Activated CD4-positive, alpha-beta T cell treated with anti-CD3 and anti-CD28 coated beads, Interleukin-2, Interleukin-6, amounts not matched to agents 100 ng/mL and 50 ng/mL, durations not matched to agents 16 hours and 8 hours (primary cell): ENCODE measurements at places on chromosomes 2 and 18.

DNA sequence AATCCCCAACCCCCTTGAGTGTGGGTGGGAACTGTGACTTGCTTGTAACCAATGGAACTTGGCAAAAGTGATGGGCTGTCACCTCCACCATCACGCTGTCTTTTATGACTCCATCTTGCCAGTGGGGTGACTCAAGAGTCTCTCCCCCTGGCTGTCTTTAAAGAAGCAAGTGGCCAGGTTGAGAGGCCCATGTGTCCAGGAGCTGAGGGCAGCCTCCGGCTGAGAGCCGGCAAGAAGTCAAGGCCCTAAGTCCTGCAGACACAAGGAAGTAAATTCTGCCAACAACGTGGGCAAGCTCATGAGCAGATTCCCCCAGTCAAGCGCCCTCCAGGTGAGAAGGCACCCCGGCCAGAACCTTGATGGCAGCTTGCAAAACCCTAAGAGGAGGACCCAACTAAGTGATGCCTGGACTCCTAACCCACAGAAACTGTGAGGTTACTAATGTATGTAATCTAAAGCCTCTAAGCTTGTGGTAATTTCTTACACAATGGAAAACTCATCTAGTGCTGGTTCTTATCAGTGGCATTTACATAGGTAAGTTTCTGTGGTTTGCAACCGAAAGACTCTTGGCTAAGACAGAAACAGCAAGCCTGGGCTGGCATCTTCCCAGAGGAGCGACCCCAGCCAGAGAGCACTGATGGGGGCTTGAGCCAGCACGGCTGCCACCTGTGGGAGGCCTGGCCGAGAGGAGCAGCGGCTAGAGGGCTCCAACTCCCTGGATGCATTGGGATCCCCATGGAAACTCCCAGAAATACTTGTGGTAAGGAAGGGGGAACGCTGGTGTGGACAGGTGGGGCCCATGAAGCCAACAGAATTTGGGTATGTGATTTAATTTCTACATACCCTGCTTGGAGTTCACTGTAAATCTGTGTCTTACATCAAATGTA, 49.3 kb downstream of the CIB4 start:
- peak; percentile 17 for DNase-seq

GRCh38 chr2:183998797-183999190, 599.5 kb upstream of the ZNF804A start:
- DNase-seq = no peak

- no peak for DNase-seq
Observed at GRCh38 chr2:127545189-127545588, 9.7 kb downstream of the MYO7B start.

DNA sequence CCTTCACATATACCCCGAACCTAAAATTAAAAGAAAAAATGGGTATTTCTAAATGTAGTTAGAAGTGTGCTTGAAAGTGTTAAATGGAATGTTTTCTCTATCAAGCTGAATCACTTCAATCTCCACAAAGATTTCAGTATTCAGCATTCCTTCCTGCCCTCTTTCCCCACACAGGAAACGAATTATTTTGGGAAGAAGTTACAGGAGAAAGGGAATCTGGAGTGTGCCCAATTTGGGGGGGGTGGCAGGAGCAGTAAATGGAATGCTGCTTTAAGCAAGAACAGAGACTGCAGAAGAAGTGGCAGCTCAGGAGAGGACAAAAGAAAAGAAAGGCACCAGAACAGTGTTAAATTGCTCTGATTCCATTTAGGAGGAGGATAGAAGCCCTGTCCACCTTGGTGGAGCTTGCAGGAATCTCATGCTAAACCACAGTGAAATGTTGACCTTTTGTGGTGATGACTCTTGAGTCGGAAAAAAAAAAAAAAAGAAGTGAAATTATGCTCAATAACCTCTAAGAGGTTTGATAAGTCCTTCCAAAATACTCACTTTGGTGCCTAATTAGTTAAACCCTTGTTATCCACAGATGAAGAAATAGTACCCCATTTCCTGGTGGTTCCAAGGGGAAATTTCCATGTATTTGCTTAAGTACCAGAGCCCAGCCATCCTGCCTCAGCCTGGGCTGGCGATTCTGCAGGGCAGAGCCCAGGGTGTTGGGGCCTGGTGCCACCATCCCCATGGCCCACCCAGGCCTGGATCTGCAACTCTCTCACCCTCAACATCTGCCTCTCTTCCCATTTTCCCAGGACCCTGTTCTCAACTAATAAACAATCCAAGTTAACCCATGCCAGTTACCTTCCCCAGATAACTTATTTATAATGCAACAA, 56.5 kb downstream of the MYO5B start:
- DNase-seq = no peak

DNA sequence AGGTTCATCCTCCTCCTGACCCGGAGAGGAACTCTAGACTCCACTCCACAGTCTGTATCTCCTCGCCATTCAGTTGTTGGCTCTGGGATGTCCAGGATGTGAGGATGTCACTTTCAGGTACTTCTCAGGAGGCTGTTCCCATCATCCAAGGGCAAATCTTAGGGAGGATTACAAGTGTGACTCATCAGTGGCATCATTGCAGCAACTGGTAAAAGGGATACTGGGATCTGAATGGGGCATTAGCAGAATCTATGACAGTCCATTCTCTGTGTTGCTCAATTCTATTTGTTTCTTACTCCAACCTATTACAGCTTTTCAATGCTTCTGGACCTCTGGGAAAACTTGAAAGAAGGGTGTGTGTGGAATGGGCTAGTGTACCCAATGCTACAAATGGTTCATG, 81.5 kb upstream of the FN1 start:
- no peak for DNase-seq

GRCh38 chr2:177422271-177422670, 29.7 kb downstream of the AGPS start:
- DNase-seq = no peak

DNA sequence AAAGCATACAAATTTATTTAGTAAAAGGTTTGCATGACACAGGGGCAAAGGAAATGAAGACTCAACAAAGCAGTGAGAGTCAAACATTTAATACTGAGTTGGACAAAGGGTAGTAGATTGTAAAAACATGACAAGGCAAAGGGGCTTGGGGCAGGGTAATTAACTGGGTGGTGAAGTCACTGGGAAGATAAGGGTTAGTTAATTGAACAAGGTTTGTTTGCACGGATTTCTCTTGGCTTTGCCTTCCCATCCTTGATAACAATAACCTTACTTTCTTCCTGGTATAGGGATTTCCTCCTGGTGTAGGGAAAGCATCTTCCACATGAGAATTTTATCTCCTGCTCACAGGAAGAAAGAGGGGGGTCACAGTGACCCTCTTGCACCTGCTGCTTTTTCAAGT, 26.8 kb upstream of the RTTN start:
- DNase-seq = no peak

GRCh38 chr18:12628706-12629702, 28.9 kb downstream of the SPIRE1 start:
- peak; percentile 18 for DNase-seq

GRCh38 chr2:147806846-147807245, 38.0 kb upstream of the ACVR2A start:
- DNase-seq = no peak

DNA sequence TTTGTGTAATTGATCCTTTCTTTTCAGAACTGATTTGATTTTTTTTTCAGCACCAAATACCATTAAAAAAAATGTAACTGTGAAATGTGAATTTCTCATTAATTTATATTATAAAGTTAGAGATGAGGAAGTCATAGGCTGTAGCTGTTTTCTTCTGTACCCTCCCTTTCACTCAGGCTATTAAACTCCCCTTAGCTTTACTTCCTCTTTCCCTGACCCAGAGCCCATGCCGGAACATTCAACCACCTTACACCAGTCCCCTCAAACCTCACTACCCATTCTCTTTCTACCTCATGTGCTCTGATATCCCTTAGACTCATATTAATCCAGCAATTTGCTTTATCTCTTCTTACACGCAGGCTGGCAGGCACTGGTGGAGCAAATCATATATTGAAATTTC, 12.4 kb downstream of the GALNT5 start:
- DNase-seq = no peak

GRCh38 chr18:37364237-37364636, 201.4 kb downstream of the CELF4 start:
- no peak for DNase-seq

GRCh38 chr2:205868773-205869333, 186.6 kb downstream of the NRP2 start:
- peak; percentile 79 for DNase-seq
